Ecto neural progenitor cell (in vitro differentiated cells): ENCODE measurements at places on chromosomes 5 and 9.

- DNase-seq = no peak
These were observed 232.8 kb downstream of the PDE4D start for GRCh38 chr5:59660737-59661136.

DNA sequence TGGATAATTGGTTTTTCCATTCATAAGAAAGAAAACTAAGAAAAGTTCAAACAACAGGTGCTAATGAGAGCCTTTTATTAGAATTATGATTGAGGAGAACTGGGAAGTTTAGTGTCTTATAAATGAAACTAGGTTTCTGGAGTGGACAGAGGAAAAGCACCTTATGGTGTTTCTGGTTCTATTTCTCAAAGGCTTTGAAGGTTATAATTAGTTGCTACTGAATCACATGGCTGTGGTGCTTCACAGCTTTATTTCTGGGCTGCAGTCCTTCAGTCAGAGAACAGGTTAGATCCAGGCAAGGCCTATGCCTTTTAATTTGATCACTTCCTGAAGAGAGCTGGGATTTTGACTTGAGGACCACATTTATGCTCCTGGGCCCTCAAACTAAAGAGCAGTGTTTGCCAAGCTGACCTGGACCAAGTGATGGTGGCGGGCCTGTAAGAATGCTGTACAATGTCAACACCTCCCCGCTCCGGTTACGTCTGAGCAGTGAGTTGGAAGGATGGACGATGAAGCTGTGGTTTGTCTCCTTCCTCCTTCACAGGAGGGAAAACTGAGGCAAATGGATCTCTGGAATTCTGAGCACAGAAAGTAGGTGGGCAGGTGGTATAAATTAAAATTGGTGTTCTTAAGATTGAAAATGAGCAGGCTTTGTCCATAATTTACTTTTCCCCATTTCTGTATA, 56.0 kb downstream of the ZNF462 start:
- no peak for DNase-seq

DNA sequence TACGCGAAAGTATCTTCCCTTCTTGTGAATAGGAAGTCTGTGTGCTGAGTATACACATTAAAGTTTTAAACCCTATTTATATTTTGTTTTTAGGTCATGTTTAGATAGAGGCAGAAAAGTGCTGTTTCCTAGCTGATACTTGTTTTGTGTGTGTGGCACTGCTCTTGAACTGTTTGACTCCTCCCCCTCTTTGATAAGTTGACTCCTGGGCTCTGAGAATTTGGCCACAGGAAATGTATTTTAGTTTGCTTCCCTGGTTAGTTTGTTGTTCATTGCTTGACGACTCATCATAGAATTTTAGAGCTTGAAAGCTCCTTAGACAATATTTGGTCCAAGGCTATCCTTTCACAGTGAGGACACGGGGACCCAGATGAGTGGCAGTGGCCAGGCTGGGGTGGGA, 2.0 kb upstream of the CDC14B start:
- no peak for DNase-seq

DNA sequence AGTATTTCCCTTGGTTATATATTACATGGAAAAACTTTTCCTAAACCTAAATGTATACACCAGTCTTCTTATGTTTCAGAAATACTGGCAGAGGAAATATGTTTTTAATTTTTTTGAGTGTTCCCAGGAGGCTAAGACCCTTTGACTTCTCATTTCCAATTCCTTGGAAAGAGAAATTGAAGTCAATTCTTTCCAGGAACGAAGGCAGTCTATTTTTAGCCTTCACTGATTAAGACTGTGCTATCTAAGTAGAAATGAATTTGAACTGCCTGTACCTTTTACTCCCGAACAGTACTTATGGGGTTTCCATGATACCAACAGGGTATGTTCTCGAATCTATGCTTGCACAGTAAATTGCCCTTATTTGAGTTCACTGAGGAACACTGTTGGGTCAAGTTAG, 340.3 kb upstream of the CD180 start:
- DNase-seq = no peak

DNA sequence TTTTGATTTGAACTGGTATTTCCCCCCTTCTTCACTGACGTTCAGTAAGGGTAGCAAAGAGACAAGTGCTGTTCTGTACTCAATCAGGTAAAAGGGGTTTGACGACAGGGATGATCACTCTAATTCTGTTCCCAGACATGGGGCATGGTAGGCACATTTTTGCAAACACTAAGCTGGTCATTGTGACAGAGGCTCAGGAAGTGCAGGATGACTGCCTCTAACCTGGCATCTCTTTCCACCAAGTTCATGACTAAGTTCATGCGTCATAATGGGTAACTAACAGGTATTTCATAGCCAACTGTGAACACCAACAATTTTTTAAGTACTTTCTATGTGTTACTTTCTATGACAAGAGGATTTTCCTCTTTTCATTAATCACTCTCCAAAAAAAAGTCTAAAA, 166.5 kb downstream of the MAPKAP1 start:
- no peak for DNase-seq

DNA sequence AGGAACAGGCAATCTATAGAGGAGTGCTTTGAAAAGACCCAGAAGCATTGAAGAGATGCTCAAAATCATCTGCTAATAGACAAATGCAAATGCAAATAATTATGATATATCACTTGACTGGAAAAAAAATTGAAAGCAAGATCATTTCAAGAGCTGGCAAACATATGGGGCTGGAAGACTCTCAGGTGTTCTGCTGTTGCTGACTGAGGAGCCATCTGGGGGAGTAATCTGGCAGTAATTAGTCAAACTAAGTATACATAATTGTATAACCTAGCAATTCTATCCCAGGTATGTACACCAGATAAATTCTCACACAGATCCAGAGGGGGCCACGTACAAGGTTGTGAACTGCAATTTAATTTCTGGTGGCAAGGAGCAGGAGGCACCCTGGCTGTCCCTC, 4.6 kb upstream of the HMHB1 start:
- DNase-seq = no peak

DNA sequence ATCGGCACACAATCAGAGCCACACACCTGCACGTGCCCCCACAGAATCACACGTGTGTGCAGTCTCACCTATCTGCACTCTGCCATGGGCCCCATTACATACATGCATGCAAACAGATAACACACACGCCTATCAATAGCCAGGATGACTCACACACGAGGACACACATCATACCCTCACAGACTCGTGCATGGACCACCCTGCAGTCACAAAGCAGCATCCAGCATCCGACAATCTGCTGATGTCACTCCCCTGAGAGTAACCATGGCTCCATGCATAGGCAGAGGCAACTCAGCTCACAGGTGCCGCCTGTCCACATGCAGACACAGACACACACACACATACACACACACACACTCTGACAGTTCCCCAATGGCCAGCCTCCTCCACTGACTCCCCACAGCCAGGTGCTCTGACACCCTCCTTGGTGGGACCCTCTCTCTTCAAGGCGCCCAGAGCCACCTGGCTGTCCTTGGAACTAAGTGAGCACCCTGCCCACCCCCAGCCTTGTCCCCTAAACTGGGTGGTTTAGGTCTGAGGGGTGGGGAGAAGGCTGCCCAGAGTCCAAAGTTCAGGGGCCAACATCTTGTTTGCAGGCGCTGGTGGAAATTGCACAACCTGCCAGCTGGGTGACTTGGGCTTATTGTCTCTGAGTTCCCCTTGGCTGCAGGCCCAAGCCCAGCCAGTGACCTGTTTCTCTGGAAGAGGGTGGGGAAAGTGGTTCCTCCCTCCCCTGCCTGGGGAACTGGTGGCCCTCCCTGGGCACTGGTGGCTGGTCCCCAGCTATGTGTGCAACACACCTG, 34.6 kb upstream of the NEK6 start:
- DNase-seq = no peak

- DNase-seq = no peak
These were observed 469.9 kb downstream of the ARHGEF28 start for GRCh38 chr5:74095871-74096270.

DNA sequence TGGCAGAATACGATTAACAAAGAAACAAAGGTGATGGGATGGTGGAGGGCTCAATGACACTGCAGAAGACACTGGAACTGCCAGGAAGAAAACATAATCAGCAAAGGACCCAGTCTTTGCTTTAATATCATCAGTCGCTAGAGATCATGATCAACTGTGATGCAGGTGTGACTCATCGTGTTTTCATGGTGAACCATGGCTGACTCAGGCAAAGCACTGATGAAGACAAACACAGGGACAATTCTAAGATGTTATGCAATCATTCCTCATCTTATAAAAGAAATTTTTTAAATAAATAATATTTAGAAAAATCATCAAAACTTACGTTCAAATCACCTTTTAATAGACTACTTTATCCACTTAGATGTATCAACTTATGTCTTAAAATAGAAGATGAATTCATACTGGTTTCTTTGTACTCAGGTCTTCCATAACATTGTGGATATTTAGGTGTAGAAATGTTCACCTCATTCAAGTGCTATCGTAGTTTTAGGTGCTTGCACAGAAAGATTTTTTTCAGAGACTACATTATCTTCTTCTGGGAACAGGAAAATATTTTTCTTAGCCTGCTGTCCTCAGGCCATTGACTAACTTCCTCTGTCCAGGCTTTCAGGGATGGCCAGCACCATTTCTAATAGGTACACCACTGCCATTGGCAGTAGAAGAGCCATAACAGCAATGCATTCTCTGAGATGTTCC, 673.4 kb upstream of the MEF2C start:
- DNase-seq = no peak

GRCh38 chr5:135371622-135372232, 27.3 kb downstream of the MACROH2A1 start:
- no peak for DNase-seq
